Activated CD8-positive, alpha-beta memory T cell treated with anti-CD3 and anti-CD28 coated beads for 36 hours (primary cell): ENCODE measurements at places on chromosomes 5 and 9. TPM values are rescaled to one million over a fixed set of nuclear protein-coding genes. Genes with fewer than 3 reads are reported as not detected.

The RNF180 gene
- total RNA-seq, result not detected

The FAM13B gene
- 20.8 TPM for total RNA-seq

The CDH9 gene
- total RNA-seq, result not detected

The APC gene
- 23.9 TPM for total RNA-seq
